ENCODE measurements at places on chromosomes 1 and 21.

DNA sequence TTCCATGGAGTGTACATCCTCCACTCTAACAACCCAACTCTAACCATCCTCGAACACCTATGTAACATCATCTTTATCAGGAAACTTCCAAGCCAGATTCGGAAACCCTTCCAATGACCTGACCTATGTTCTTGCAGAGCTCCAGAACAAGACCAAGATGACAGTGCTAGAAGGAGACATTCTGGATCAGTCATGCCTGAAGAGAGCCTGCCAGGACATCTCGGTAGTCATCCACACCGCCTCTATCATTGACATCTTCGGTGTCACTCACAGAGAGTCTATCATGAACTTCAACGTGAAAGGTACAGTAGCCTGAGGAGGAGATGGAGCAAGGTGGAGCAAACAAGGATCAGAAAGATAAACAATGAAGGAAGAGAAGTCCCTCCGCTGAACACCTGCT, 36.1 kb upstream of the HSD3B1 start:
- DNase-seq = no peak

DNA sequence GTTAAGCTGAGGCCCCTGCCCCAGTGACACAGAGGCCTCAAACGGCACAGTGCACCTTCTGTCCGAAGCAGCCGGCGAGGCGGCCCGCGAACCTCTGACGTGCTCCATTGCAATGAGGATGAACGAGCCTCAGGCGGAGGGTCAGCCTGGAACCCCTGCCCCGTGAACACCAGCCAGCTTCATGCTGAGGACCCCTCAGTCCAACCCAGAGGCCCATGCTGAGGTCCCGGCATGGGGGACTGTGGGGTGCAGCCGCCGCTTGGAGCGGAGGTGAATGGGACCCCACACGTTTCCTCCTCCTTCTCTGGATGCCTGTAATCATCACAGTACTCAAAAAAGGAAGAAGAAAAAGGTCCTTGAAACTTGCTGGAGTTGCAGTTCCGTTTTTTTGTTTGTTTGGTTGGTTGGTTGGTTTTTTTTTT, 62.1 kb downstream of the PRKCZ start:
- no peak for DNase-seq

DNA sequence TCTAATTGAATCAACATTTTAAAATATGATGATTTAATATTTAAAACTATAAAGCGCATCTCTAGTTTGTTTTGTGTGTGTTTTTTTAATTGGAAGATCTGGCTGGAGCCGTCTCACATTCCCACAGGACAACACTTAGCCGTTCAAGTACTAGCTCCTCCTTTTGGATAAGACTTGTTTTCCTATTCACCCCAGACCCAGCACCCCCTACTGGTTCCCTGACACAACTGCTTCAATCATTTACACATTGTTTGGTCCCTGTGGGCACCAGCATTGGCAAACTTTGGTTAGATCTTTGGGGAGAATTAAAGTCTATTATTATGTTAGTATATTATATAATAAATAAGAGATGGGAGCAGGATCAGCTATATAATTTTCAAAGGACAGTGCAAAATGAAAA, 34.5 kb downstream of the TYW3 start:
- DNase-seq = no peak

GRCh38 chr1:6116137-6116536, 64.0 kb downstream of the CHD5 start:
- DNase-seq = no peak

- no peak for DNase-seq
Observed at GRCh38 chr21:41138711-41139110, 29.2 kb upstream of the BACE2 start.

DNA sequence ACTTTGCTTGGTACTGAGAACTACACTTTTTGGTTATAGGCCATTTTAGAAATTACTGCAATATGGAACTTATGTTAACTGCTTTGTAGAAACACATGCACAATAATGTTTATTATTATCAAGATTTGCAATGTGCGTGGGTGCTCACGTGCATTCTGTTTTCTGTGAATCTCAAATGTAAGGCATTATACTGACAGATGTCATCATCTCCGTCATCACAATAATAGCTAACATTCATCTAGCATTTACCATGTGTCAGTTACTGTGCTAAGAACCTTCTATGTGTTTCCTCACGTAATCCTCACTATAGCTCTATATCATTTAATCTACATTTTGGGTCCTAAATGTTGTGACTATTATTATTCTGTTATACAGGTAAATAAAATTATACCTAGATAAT, 1214.8 kb upstream of the ADGRL4 start:
- no peak for DNase-seq

DNA sequence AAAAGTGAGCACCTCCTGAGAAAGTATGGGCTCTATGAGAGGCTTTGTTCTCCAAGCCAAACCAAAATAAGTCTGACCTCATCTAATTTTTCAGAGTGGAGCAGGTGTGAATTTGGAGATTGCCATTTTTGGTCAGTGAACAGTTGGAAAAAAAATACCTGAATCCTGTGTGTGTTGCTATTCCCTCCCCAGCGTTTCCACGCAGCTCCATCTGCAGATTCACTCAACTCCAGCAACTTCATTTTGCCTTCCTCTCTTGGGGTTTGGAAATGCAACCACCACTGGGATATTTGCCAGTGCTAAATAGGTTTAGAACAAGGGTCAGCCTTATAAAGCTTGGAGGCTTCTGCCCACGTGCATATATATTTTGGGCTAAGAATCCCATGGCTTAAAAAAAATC, 11.2 kb downstream of the CASQ2 start:
- no peak for DNase-seq

- DNase-seq = peak; percentile 8
Observed at GRCh38 chr1:67723620-67724019, 38.6 kb downstream of the GADD45A start.

GRCh38 chr1:14514739-14515138, 83.7 kb upstream of the KAZN start:
- DNase-seq = no peak

DNA sequence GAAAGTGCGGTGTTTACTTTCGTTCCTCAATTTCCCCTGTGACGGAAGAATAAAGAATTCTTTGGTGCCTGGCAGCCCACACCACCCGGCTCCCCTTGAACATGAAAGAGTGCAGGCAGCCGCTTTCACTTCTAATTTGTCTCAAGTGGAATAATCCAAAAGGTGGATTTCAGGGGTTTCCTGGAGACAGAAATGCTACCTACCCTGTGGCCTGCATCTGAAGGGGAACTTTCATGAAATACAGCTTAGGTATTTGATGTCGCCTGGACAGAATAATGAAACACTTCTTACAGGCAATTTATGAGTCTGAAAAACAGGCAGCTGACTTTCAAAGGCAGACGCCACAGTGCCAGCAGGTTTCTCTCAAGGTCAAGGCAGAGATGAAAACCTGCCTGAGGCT, 169.5 kb upstream of the USP24 start:
- no peak for DNase-seq

Data from stimulated activated CD4-positive, alpha-beta T cell treated with anti-CD3 and anti-CD28 coated beads, TNF-alpha, amount 100 ng/mL, for 24 hours (primary cell).